Activated CD4-positive, alpha-beta T cell treated with anti-CD3 and anti-CD28 coated beads, Interleukin-2, amount 10 ng/mL, durations not matched to agents 7 days and 5 days (primary cell): ENCODE measurements at places on chromosomes 4 and X. TPM values are rescaled to one million over a fixed set of nuclear protein-coding genes. Genes with fewer than 3 reads are reported as not detected.

DNA sequence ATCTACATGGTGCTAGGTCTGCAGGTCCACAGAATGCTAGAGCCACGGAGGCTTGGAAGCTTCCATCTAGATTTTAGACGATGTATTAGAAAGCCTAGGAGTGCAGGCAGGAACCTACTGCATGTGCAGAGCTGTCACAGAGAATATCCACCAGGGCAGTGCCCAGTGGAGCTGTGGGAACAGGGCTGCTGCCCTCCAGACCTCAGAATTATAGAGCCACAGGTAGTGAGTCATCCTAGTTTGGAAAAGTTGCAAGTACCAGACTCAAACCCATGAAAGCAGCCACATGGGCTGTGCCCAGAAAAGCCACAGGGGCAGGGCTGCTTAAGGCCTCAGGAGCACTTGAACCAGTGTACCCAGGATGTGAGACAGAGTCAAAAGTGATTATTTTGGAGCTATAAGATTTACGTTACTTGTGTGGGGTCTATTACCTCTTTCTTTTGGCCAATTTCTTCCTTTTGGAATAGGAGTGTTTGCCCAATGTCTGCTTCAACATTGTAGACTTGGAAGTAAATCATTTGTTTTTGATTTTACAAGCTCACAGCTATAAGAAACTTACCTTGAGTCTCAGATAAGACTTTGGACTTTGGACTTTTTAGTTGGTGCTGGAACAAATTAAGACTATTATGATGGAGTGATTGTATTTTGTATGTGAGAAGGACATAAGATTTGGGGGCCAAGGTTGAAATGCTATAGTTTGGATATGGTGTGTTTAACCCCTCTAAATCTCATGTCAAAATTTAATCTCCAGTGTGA, 143.5 kb upstream of the CHRDL1 start:
- no peaks in the 10 kb centered on the region for H3K36me3 ChIP-seq
- H3K4me1 ChIP-seq: no peaks in the 10 kb centered on the region
- H3K27me3 ChIP-seq: peaks cover 9% of the 10 kb centered on the region
- DNase-seq: no peak
- H3K27ac ChIP-seq: no peak overlapping the region
- H3K4me3 ChIP-seq: no peak overlapping the region

- no peak overlapping the region for H3K4me3 ChIP-seq
- peaks cover 25% of the 10 kb centered on the region for H3K27me3 ChIP-seq
- no peak for DNase-seq
Measured at GRCh38 chr4:140057701-140058100, 96.3 kb downstream of the MAML3 start.

DNA sequence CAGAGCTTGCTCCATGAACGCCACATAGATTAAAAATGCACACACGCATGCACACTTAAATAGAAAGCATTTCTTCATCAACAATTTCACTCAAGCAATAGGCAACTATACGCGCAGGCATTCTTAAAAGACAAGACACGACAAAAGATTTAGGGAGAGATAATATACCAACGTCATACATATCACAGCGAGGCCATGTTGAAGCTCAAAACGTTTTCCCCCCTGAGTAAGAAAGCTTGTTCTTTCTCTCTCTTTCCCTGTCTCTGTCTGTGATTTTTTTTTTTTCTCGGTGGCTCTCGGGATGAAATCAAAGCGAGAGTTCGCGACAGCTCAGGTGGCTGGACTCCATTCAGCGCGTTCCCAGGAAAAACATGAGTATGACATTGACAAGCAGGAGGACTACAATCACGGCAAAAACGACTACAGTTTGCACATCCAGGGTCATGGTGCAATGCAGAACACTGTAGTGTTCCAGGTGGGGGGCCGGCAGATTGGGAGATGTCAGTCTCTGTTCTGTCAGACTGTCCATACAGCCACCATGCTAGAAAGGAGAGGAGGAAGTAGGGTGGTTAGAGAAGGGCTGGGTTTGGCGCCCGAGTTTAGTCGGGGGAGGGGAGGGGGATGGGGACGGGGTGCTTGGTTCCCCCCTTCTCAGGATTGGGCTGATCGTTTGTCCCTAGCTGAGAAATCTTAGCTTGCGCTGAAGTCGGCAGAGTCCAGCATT, 30.7 kb downstream of the ARHGEF9 start:
- peak overlapping the region; percentile 99 for H3K27ac ChIP-seq
- peak overlapping the region; percentile 99 for H3K4me3 ChIP-seq
- DNase-seq: peak; percentile 27
- H3K27me3 ChIP-seq: no peaks in the 10 kb centered on the region
- peaks cover 4% of the 10 kb centered on the region for H3K36me3 ChIP-seq

DNA sequence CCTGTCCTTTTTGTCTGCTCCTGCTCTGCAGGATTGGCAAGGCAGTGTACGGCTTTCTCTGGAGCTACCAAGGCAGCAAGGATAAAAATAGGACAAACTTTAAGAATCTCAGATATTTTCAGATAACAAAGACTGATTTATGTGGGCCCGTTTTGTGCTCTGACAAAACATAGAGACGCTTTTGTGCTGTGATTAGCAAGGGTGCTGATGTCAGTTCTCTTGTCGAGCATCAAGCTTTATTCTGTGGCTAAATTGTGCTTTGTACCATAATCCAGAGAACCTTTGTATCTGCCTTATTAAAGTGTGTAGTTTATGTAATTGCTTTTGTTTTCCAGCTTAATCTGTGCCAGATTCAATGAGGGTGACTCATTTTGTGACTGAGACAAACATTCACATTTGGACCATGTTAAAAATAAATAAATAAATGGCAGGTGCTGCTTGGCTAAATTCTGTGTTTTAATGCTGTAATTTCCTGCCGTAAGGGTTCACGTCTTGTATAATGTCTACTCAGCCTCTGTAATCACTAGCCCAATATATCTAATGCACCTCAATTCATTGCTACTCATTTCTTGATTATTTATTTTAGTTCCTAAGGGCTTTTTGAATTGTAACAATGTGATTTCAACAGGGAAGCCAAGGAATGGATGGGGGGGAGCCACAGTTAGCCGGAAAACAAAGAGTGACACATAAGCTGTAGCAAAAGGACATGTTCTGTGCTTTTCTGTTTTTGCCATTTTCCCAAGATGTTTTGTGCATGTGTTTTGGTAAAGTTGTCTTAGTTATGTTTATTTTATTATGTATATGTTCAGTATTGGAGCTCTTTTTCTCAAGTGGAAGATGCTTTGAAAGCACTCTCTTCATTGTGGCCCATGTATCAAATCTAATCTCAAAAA, 75.1 kb downstream of the GAB1 start:
- H3K27me3 ChIP-seq: peaks cover 7% of the 10 kb centered on the region
- no peak overlapping the region for H3K27ac ChIP-seq
- H3K4me1 ChIP-seq: no peaks in the 10 kb centered on the region
- H3K36me3 ChIP-seq: no peaks in the 10 kb centered on the region
- DNase-seq: no peak
- H3K4me3 ChIP-seq: no peak overlapping the region

GRCh38 chr4:42615131-42615763, 41.7 kb downstream of the ATP8A1 start:
- H3K27me3 ChIP-seq: no peaks in the 10 kb centered on the region
- H3K4me3 ChIP-seq: no peak overlapping the region
- H3K4me1 ChIP-seq: peaks cover 2% of the 10 kb centered on the region
- no peak overlapping the region for H3K27ac ChIP-seq
- no peak for DNase-seq

- H3K4me3 ChIP-seq: no peak overlapping the region
- H3K27me3 ChIP-seq: peaks cover 53% of the 10 kb centered on the region
- no peak overlapping the region for H3K27ac ChIP-seq
- H3K36me3 ChIP-seq: no peaks in the 10 kb centered on the region
Measured at GRCh38 chr4:174224550-174224949, 58.9 kb downstream of the FBXO8 start.

GRCh38 chr4:92382128-92382527, 78.4 kb downstream of the GRID2 start:
- H3K27ac ChIP-seq: no peak overlapping the region
- no peaks in the 10 kb centered on the region for H3K4me1 ChIP-seq
- H3K27me3 ChIP-seq: no peaks in the 10 kb centered on the region
- H3K36me3 ChIP-seq: no peaks in the 10 kb centered on the region

DNA sequence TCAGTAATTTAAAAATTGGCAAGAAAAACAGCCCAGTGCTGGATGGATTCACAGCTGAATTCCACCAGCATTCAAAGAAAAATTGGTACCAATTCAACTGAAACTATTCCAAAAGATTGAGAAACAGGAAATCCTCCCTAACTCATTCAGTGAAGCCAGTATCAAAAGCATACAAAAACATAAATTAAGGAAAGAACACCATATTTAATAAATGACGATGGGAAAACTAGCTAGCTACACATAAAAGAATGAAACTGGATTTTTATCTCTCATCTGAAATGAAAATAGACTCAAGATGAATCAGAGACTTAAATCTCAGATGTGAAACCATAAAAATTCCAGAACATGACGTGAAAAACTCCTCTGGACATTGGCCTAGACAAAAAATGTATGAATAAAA, 516.8 kb upstream of the SPANXN1 start:
- H3K4me1 ChIP-seq: no peaks in the 10 kb centered on the region
- H3K36me3 ChIP-seq: no peaks in the 10 kb centered on the region
- no peak overlapping the region for H3K4me3 ChIP-seq
- H3K27ac ChIP-seq: no peak overlapping the region
- H3K27me3 ChIP-seq: no peaks in the 10 kb centered on the region

DNA sequence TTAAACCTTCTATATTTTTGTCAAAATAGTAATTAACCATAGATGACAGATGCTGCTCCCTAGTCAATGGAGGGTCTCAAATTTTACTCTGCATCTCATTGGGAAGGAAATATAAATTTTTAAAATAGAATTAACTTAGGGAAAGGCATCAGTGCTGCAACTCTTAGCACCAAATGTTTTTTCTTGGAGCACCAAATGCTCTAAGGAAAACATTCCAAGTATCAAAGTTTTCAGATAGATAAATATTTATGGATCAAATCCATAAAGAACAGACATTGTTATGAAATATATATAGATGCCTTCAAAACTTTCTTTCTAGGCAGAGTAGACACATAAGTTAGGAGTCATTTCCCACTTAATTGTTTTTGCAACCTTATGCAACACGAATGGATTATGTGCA, 168.7 kb downstream of the ANTXR2 start:
- H3K27me3 ChIP-seq: no peaks in the 10 kb centered on the region
- H3K36me3 ChIP-seq: peaks cover 23% of the 10 kb centered on the region
- no peak overlapping the region for H3K27ac ChIP-seq
- H3K4me1 ChIP-seq: peaks cover 16% of the 10 kb centered on the region
- no peak for DNase-seq

DNA sequence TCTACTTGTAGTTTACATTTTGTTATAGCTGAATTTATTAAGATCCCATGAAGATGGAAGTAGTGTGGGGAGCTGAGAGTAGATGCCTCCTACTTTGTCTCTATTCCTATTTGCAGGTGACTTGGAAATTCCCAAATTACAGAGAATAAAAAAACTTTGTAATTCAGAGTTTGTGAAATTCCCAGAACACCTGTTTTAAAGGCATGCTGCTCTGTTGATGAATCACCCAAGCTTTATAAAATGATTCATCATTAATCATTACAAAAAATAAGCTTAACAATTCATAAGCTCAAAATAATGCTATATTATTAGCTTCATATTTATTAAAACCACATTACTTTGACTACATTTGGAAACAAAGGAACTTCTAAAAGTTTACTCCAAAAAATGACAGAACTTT, 856.3 kb downstream of the RPA4 start:
- H3K4me3 ChIP-seq: no peak overlapping the region
- H3K27ac ChIP-seq: no peak overlapping the region
- DNase-seq: no peak
- no peaks in the 10 kb centered on the region for H3K4me1 ChIP-seq
- H3K36me3 ChIP-seq: no peaks in the 10 kb centered on the region
- no peaks in the 10 kb centered on the region for H3K27me3 ChIP-seq

DNA sequence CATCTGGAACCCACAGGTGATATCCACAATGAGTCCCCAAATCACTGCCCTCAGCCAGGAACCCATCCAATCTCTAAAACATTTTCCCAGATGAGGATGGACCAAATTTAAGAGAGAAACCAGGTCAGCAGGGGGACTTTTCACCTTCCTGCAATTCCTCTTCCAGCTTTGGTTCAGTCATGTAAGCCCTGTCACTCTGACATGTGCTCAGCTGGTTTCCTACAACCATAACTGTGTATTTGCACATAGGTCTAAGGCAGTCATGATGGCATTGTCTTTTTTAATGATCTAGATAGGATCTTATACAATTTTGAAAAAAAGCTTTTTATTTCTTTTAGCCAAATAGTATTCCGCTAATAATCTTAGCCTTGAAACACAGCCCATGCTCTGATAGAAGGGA, 6.5 kb downstream of the CXXC4 start:
- DNase-seq: no peak
- no peaks in the 10 kb centered on the region for H3K36me3 ChIP-seq
- peaks cover 7% of the 10 kb centered on the region for H3K4me1 ChIP-seq

The NAA11 gene
- not detected for total RNA-seq

The SLC26A1 gene
- total RNA-seq: 0.17 TPM

The NAP1L3 gene
- 1.1 TPM for total RNA-seq

The CTAG2 gene
- total RNA-seq: not detected

The F8A2 gene
- not detected for total RNA-seq

The RAB39B gene
- total RNA-seq: 8.7 TPM
